Foreskin keratinocyte (primary cell): ENCODE measurements at places on chromosomes 4 and X. TPM values are rescaled to one million over a fixed set of nuclear protein-coding genes. Genes with fewer than 3 reads are reported as not detected.

Gene RAB33A
- 0.10 TPM in 1 of 2 replicates, not detected in the other for total RNA-seq

Gene LAMP2
- 88.7 and 96.4 TPM in 2 replicates for total RNA-seq

Gene SHROOM2
- 6.4 and 7.3 TPM in 2 replicates for total RNA-seq

GRCh38 chrX:153595859-153596857 is 2.8 kb downstream of the CCNQ start:
- no peak for DNase-seq

Gene CXCL5
- total RNA-seq, result 0.85 and 1.7 TPM in 2 replicates

- no peak for DNase-seq
Measured at GRCh38 chr4:17336524-17336961, 175.3 kb downstream of the QDPR start.

- peak; percentile 80 for DNase-seq
Measured at GRCh38 chr4:58776627-58777026, 1666.4 kb upstream of the IGFBP7 start.

DNA sequence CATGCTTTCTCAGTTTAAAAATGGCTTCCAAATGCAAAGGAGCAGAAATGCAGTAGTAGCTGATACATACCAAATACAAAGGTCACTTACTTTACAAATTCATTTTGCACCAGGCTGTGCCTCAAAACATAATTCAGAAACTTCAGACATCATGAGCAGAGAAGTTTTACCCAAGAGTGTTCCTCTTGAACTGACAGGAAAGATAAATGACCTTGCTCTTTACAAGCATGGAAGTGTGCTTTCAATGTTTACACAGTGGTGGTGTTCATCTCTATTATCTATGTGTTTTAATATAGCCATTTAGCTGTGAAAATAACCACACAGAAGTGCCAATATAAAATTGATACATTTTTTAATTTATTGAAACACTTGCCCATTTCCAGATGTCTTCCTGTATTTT is 383.4 kb downstream of the ANKRD50 start:
- no peak for DNase-seq
